Stimulated activated CD4-positive, alpha-beta T cell treated with anti-CD3 and anti-CD28 coated beads, Interleukin-12 subunit alpha, Interleukin-12 subunit beta, amount 100 ng/mL, for 48 hours (primary cell): ENCODE measurements at places on chromosomes 13 and 19.
A peak's percentile ranks its signal among the peaks of the same experiment; 100 is the strongest.

DNA sequence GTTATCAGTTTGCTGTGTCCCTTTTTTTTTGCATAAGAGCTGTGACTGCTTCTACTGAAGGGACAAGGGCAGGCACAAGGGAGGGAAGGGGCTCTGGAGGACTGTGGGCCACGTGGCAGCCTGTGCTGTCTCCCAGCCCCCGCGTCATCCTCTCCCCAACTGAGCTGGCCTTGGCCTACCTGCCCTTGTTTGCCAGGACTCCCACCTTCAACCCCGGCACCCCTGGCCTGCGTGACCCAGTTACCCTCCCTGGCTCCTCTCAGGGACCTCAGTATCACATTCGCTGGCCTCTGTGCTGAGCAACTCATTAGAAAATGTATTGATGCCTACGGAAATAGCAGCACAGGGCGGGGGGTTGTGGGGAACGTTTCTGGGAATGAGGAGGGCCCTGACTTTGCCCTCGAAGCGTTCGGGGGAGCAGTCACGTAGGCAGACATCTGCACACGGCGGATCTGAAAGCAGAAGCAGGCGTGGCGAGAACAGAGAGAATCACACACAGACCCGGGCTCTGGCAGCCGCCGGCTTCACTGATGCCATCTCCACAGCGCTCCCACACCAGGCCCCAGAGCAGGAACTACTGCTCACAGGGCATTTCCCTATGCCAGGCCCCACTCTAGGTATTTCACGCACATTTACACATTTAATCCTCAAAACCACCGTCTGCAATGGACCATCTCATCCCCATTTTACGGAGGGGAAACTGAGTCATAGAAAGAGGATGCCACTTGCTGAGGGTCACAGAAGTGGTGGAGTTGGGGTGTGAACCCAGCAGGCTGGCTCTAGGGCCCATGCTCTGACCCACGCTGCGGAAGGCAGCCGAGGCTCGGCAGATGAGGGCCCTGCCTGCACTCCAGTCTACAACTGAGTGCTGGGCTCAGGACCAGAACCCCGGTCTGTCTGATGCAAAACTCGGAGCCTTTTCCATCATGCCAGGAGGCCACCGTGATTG is 5.7 kb upstream of the ATF5 start:
- no peak for DNase-seq

- no peak for DNase-seq
Observed at GRCh38 chr19:9531933-9532332, 6.5 kb downstream of the ZNF426 start.

- DNase-seq, result no peak
Observed at GRCh38 chr19:12052091-12052496, 667 bp downstream of the ZNF878 start.

DNA sequence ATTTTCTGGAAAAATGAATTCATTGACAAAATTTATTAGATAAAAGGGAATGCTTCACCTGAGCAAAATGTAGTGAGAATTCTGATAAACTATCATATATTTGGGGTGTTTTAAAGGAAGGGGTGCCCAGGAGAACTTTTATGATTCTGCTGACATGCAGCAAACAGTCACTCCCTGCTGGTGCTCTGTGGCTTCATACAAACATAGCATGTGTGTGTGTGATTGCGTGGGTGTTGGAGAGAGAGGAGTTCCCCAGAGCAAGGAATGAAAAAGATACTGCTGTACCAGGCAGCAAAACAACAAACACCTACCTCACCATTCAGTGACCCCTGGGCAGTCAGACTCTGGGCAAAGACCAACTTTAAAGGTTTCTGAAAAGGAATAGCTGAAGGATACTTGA is 546.7 kb downstream of the RFC3 start:
- no peak for DNase-seq

- DNase-seq, result no peak
Observed at GRCh38 chr19:29875931-29876330, 64.1 kb downstream of the CCNE1 start.

DNA sequence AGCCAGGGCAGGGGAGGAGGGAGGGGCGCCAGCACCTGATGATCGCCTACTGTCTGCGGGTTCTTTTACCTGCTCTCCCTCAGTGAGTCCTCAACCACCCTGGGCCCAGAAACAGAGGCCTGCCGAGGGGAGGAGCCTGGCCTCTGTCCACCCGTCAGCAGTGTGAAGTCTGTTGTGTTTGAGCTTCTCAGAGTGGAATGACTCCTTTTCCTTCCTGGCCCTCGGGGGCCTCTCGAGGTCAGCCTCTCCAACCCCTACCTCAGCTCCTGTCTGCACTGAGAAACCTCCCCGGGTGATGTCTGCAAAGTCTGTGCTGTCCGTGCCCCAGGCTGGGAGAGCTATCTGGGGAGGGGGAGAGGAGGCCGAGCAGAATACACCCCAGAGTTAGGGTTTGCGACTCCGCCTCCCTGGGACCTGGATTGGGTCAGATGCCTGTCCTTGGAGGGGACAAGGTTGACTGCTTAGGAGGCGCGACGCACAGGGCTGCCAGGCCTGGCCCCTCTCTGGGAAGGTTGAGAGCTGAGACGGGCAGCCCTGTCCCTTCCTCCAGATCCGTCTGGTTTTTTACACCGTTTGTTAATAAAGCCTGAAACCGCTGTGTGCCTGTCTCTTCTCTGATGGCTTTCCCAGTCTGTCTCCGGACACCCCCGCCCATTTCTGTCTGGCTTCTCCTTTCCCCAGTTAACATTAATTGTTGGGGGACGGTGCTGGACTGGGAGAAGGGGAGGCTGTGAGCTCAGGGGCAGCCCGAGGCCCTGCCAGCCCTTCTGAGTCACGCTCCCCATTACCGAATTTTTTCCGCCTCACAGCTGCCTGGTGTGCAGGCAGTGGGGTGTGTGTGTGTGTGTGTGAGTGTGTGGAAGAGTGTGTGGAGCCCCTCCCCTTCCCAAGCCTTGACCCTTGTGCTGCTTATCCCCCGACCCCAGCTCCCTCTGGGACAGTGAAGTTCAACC is 989 bp upstream of the SSC5D start:
- DNase-seq, result peak; percentile 65

DNA sequence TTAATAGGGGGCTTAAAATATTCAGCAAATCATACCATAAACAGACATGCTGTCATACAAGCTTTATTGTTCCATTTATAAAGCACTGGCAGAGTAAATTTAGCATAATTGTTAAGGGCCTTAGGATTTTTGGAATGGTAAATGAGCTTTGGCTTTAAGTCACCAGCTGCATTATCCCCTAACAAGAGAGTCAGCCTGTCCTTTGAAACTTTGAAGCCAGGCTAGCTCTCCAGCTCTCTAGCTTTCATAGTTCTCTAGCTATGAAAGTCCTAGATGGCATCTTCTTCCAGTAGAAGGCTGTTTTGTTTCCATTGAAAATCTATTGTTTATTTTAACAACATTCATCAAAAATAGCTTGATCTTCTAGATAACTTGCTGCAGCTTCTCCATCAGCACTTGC is 420.8 kb upstream of the GPC6 start:
- no peak for DNase-seq

GRCh38 chr19:39144290-39145071 is 18.9 kb downstream of the PAK4 start:
- no peak for DNase-seq

DNA sequence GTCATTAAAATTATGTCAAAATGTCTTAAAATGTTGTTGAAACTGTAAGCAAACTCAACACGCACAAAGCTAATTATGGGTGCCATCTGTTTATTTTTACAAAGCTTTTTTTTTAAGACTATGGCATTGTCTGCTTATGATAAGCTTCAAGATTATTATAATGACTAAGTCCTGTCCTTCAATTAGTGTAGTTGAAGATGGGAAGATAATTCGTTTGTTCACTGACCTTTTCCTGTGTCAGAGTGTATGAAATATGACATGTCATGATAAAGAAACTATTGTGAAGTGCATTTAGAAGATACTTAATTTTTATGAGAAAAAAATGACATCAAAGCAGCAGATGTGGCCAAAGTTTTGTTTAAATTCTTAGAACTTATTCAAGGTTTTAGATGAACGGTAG is 211.3 kb downstream of the PCCA start:
- no peak for DNase-seq

- no peak for DNase-seq
Observed at GRCh38 chr19:33477781-33478180, 43.8 kb downstream of the PEPD start.

DNA sequence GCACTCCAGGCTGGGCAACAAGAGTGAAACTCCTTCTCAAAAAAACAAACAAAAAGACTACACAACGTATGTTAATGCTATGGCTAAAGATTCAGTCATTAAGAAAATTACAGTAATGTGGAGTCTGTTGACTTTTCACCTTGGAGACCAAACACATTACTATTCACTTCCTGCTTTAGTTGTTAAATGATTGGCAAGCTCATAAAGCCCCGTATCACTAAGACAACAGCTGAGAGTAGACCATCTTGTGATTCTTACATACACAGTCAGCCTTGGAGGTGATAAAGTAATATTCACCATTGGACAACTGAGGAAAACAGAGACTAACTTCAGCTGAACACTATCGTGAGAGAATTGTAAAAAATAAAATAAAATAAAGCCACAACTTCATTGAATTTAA is 86.5 kb downstream of the KCTD12 start:
- no peak for DNase-seq

DNA sequence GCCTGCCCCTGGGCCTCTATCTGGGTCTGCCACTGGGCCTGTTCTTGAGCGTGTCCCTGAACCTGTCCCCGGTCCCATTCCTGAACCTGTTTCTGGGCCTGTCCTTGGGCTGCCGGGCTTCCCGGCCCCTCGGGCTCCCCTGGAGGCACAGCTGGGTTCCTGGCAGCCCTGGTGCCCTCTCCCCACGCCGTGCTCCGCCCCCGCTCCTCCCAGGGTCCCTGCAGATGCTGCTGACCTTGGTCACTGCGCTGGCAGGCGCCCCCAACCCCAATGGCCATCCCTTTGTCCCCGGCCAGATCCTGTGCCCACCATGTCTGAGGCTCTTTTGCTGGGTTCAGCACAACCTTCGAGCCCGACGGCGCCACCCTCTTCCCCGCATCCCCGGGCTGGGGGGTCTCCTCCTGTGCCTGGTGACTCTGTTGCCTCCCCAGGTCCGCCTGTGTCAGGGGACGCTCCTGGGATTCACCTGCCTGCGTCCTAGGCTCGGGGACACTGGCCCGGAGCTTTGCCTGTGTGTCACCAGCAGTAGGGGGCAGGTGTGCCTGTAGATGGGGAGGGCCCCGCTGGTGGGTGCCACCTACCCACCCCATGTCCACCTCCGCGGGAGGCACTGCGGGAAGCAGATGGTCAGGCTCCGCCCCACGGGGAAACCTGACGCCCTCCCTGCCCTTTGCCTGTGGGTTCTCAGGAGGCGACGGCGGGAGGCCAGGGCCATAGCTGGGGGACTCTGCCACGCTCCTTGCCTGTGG is 41.0 kb upstream of the GRTP1 start:
- DNase-seq, result no peak

- DNase-seq, result peak; percentile 26
Observed at GRCh38 chr19:54248016-54248601, 5.5 kb upstream of the LILRA6 start.

DNA sequence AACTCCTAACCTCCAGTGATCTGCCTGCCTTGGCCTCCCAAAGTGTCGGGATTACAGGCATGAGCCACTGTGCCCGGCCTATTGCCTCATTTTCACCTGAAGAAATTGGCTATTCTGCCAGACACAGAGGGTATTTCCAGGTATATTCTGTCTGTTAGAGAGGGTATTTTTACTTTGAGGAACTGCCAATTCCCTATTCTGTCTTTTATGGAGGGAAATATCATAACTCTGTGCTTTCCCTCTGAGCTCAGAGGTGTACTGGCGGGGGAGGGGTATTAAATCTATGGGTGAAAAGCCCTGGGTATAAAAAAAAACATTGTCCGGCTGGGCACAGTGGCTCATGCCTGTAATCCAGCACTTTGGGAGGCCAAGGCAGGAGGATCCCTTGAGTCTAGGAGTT is 24.8 kb downstream of the TSKS start:
- no peak for DNase-seq

DNA sequence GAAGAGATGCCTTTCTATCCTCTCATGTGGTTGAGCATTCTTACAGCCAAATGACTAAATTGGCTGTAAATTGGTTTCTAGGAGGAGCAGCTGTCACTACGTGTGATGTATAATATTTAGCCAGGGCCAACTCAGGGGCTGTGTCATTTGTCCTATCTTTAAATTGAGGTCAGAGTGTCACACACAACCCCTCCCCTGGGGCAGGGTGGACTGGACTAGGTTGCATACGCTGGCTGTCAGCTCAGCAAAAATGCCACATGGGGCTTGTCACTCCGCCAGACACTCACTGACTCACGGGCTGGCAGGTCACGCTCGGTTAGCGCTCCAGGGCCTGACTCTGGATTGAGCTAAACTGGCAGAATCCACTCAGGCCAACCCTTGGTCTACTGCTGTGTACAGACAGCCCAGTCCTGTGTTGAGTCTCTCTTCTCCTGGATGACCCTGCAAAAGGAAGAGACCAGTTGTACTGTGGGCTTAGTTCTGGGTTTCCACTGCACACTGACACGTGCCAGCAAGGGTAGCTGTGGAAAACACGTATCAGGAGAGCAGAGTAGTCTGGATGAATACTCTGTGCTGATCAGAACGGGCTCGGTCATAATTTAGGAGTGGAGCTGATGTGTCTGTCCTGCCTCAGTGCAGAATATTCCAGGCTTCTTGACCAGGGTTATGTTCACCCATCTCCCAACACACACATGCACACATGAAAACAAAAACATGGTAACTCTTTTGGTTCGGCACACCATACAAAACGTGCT is 29.1 kb downstream of the SHISA2 start:
- DNase-seq, result no peak

GRCh38 chr13:41942462-41943094 is 18.3 kb downstream of the VWA8 start:
- DNase-seq, result no peak

- DNase-seq, result no peak
Observed at GRCh38 chr19:33674626-33675367, 53.0 kb downstream of the CHST8 start.

GRCh38 chr13:98144801-98145350 is 2.0 kb downstream of the FARP1 start:
- DNase-seq, result no peak

- no peak for DNase-seq
Observed at GRCh38 chr19:47421844-47422395, 2.6 kb upstream of the MEIS3 start.

DNA sequence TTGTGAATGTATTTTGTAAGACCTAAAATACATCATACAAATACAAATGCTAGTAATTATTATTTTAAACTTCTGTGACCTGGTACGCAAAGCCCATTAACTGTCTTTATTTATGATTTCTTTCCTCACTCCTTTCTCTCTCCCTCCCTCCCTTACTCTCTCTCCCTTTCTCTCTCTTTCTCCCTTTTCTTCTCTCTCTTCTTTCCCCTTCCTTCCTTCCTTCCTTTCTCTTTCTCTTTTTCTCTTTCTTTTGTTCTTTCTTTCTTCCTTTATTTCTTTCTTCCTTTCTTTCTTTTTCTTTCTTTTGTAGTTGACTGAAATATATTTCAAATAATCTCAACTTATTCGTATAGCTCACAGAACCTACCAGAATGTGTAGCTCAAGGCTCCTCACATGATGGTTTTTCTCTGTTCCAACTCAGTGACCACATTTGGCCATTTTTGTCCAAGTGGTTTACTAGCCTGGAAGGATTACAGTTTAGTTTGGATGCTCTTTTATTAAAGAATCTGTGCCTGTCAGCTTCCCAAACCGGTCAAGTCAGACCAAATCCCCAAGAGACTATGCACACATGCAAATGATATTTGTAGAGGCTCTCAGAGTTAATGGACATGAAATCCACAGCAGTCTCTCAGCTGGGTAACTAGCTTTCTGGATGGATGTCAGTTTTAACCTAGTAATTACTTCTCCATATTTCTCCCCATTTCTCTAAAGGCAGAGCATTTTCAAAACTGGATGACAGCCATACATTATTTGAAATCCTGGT is 71.7 kb downstream of the POSTN start:
- no peak for DNase-seq

- no peak for DNase-seq
Observed at GRCh38 chr13:30373727-30374126, 48.6 kb upstream of the UBE2L5 start.

- no peak for DNase-seq
Observed at GRCh38 chr13:31998131-31998530, 33.4 kb upstream of the FRY start.
